ENCODE measurements at places on chromosomes 6 and 20.

DNA sequence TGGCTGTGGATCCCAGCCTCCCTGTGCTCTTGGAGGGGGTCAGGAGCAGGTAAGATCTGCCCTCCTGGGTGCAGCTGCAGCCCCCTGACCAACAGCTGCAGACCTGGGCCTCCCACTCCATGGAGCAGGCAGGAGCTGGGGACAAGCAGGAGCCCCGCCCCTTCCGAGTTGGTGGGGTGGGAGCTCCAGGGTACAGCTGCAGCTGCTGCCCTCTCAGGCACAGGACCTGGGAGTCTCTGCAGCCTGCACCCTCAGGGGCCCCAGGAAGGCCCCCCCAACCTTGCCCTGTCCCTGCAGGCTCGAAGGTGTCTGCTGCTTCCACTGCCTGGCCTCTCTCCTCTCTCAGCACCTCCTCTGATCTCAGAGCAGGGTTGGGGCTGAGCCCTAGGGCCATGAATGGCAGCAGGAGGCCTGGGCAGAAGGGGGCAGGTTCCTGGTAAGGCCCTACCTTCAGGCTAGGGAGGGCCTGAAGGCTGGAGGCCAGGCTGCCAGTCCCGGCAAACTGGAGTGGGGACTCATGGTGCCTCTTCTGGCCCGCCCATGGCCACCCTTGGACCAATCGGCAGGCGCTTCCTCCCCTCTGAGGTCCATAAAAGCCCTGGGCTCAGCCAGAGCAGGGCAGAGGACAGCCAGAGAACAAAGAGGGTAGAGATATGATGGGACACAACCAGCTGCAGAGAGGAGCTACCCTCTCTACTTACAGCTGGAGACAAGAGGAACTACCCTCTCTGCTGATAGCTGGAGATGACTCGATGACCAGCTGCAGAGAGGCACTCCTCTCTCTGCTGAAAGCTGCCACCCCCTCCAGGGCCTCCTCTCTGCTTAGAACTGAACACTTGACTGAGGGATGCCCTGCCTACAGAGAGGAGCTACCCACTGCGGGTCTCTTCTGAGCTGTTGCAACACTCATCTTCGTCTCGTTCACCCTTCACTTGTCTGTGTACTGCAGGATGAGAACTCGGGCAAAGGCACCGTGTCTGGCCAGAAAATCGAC lies 7.8 kb upstream of the PACSIN1 start:
- DNase-seq = no peak

DNA sequence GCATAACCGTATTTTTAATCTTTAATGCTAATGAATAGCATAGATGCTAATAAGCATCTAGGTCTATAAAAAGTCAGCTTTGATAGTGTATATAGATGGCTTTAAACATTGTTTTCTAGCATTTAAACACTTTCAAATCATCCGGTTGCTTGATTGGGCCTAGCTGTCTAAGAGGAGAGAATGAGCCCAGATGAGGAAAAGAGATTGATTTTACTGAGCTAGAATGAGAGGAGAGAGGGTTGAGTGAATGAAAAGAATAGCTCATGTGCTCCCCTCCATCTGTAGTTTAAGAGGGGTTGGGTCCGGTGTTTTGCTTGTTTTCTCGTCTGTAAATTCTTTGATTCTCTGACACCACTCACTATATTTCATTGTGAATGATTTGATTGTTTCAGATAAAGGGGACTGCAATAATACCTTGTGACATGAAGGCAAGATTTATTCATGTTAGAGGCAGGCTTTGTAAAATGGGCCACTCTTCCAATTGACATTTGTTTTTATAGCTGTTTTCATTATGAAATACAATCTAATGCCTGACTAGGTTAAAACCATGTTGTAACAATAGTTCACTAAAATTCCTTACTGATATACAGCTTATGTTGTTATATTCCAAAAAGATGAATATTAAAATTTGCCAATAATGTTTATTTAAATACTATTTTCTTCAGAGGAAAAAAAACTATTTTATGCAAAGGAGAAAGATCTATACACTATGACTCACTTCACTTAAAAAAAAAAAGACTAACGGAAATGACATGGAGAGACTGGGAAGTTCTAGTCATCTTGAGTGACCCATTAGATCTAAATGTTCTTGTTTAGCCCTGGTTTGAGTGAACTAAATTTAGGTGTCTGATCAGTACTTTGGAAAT lies 3.2 kb downstream of the PTPN1 start:
- no peak for DNase-seq

GRCh38 chr6:53100561-53100960 lies 35.4 kb downstream of the FBXO9 start:
- no peak for DNase-seq

GRCh38 chr20:20213526-20214121 lies 154.3 kb upstream of the INSM1 start:
- no peak for DNase-seq

DNA sequence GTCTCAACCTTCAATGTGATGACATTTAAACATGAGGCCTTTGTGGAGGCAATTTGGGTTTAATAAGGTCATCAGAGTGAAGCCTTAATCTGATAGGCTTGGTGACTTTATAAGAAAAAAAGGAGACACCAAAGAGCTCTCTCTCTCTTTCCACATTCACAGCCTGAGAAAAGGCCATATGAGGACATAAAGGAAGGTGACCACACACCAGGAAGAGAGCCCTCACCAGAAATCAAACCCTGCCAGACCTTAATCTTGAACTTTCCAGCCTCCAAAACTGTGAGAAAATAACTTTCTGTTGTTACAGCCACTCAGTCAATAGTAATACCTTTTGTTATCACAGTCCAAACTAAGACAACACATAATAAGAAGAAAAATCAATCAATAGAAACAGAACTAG lies 47.7 kb downstream of the COL12A1 start:
- no peak for DNase-seq
